Stromal cell of bone marrow (primary cell): ENCODE measurements at places on chromosomes 16 and 17.

DNA sequence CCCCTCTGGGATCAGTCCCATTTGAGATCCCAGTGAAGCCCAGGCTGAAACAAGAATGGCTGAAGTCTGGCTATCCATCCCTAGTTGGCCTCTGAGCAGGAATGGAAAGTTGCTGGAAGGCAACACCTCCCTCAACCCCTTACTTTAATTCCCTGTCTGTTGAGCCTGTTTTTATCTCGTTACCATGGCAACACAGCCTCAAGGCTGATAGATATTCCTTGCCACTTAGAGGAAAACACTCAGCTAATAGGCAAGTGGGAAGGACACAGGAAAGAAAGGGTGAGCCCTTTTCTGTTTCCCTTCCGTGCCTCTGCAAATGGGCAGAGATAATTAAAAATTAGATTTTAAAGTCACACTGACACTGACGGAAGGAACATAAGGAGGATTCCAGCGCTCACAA lies 75.5 kb upstream of the CLEC3A start:
- DNase-seq: no peak

DNA sequence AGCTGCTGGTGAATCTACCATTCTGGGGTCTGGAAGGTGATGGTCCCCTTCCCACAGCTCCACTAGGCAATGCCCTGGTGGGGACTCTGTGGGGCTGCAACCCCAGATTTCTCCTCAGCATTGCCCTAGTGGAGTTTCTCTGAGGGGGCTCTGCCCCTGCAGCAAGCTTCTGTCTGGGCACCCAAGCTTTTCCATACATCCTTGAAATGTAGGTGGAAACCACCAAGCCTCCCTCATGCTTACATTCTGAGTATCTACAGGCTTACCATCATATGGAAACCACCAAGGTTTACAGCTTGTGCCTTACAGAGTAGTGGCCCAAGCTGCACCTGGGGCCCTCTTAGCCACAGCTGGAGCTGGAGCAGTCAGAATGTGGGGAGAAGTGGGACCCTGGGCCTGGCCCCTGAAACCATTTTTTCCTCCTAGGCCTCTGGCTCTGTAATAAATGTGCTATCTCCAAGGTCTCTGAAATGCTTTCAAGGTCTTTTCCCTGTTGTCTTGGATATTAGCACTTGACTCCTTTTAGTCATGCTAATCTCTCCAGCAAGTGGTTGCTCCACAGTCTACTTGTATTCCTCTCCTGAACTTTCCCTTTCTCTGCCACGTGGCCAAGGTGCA lies 19.6 kb upstream of the DLX3 start:
- DNase-seq: no peak

GRCh38 chr17:14299280-14300141 lies 1.4 kb upstream of the HS3ST3B1 start:
- no peak for DNase-seq

DNA sequence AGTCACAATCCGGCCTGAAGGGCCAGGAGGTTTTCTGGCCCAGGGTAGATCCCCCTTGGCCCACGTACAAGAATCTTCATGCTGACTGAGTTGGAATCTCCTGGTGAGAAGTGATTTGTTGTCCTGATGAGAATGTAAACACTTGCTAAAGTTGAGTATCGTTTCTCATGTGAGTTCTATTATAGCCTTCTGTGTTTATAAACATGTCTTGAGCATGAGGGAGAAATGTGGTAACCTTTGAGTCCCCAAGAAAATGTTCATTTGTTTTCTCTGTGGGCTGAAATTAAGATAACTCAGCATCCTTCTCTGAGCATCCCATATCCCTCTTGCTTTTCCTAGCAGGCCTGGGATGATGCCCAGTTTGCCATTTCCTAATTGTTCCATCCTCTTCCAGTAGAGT lies 204.8 kb downstream of the FTO start:
- no peak for DNase-seq

- DNase-seq: no peak
Measured at GRCh38 chr17:65312718-65313377, 175.7 kb downstream of the RGS9 start.

DNA sequence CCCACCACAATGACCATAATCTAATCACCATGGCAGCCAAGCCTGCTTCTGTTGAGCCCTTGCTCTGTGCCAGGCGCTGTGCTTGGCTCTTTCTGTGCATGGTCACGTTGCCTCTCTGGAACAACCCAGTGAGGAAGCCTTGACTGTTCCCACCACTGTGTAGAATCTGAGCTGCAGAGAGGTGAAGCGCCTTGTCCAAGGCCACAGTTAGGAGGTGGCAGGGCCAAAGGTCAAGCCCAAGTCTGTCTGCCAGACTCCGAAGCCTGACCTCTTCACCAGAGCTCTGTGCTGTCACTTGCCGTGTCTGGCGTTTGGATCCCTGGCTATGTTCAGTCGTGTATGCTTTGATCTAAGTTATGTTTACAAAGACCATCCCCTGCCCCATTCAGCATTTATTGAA lies 10.5 kb downstream of the CLEC16A start:
- no peak for DNase-seq

DNA sequence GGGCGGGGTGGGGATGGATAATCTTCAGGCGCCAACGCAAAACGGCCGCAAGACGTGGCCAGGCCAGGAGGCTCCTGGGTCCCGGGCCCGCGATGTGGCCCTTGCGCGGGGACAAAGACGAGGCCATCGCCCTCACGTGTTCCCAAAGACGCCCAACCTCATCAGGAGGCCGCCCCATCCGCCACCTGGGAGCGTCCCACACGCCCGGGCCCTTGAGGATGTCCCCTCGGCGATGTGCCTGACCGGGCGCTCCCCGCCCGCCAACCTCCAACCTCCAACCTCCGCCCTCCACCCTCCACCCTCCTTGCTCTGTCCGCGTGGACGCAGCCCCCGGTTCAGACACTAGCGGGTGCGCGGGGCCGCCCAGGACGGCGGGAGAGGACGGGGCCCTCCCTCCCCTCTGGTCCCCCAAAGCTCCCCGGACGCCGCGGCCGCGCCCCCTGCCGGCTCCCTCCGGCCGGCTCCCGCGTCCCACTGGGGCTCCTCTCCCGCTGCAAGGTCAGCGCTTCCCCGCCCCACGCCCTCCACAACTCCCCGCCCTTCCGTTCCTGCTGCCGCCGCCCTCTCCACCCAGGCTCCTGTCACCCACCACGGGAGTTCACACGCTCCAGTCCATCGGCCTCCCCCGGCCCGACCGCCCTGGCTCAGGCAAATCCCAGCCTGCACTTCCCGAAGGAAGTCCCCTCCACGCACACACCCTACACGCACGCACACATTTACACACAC lies 250.8 kb upstream of the RPL38 start:
- DNase-seq: no peak

DNA sequence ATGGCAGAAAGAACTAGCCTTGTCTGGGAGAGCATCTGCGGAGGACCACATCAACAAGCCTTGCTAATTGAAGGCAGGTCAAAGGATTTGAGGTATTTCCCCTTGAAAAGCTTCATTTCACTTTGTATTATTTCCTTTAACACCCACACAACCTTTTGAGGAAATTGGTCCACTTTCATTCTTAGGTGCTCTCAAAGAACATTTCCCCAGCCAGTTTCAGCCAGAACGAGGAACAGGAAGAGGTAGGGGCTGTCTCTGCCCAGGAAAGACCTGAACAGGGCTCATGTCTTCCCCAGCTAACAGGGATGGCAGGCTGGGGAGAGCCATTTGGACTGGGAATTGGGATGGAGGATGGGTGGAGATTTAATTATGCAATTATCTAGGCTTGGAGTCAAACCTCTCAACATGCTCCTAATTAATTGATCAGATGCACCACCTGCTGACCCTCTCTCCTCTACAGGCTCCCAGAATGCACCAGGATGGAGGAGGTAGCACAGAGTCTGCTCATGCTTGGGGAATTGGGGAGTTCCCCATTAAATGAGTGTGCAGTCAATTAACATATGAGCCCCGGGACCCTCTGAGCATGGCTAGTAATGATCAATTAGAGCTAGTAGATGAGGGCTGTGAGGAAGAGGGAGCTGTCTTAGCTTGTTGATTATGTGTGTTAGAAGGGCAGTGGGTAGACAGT lies 84.6 kb downstream of the GP2 start:
- no peak for DNase-seq

GRCh38 chr17:81735264-81736102 lies 23.4 kb downstream of the SLC25A10 start:
- peak; percentile 59 for DNase-seq

GRCh38 chr17:1197379-1197778 lies 17.6 kb upstream of the ABR start:
- peak; percentile 83 for DNase-seq

DNA sequence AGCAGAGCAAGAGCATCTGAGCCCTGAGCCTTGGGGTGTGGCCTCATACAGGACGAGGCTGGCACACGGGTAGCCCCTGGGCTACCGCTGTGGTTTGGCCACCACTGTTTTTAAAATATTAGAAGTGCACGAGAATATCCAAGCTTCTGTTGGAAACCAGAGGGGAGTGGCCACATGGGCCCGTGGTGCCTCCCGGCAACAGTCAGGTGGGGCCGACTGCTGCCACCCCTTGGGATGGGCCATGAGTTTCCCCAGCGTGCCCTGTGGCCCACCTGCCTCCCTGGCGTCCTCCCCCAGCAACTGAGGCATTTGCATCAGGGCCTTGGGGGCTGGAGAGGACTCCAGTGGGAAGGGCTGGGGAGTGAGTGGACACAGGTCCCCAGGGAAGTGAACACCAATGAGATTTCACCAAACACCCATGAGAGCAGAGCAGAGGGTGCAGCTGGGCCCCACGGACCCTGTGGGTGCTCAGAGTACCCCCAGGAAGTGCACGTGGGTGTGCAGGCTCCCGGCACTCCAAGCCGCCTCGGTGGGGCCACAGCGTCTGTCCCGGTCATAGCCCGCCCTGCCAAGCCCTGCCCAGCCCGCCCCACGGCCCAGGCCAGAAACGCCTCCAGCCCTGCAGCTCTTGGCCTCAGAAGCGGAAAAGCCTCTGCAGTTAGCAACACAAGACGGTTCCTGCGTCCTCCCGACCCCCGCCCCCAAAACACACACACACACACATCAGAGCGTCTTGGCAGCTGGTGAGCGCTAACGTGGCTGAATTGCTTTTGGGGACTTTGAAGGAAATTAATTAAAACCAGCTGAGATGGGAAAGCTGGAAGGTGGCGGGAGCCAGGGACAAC lies 22.7 kb downstream of the ZNF469 start:
- DNase-seq: peak; percentile 25

- no peak for DNase-seq
Measured at GRCh38 chr16:4086153-4086552, 30.1 kb downstream of the ADCY9 start.

- no peak for DNase-seq
Measured at GRCh38 chr17:310111-311010, 42.2 kb downstream of the RPH3AL start.

- no peak for DNase-seq
Measured at GRCh38 chr17:32357615-32358014, 7.7 kb downstream of the ZNF207 start.

DNA sequence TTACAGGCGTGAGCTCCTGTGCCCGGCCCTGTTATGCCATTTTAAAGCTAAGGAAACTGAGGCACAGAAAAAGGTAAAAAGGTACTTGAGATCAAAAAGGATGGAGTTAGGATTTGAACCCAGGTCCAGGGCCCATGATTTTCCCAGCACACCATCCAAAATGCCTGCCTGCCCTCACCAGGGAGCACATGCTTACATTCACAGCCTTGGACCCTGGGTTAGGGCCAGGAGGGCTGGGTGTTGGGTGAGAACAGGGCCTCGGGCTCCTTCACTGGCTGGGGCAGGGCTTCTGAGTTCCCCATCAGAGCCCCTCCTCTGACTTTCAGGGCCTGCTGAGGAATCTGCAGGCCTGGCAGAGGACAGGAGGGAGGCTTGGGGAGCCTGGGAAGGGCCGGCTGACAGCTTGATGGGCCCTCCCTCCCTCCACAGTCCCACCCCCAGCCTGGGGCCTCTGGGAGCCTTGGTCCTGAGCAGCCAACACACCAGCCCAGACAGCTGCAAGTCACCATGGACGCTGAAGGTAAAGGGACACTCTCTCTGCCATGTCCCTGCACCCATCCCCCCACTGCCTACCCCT lies at the start of gene QPRT:
Gene QPRT (plus strand): TSS at position 490 of the 577 bp plus-strand sequence. CDS start 18 bp downstream, at position 508.
- no peak for DNase-seq

DNA sequence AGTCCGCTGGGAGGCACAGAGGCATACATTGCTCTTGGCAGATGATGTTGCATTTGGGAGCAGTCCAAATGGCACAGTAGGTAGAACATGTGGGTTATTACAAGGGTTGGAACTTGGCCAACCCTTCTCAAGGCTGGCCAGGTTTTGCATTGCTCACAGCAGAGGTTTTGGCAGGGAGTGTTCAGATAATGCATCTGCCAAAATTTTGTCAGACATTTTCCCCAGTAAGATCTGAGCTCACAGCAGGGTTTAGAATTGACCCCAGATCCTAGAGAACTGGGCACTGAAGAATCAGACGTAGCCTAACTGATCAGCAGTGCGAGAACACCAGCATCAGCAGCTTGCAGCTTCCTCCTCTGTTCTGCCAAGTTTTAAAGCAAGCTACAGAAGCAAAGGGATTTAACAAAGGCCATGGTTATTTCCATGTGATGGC lies 468.8 kb upstream of the KIF2B start:
- no peak for DNase-seq

DNA sequence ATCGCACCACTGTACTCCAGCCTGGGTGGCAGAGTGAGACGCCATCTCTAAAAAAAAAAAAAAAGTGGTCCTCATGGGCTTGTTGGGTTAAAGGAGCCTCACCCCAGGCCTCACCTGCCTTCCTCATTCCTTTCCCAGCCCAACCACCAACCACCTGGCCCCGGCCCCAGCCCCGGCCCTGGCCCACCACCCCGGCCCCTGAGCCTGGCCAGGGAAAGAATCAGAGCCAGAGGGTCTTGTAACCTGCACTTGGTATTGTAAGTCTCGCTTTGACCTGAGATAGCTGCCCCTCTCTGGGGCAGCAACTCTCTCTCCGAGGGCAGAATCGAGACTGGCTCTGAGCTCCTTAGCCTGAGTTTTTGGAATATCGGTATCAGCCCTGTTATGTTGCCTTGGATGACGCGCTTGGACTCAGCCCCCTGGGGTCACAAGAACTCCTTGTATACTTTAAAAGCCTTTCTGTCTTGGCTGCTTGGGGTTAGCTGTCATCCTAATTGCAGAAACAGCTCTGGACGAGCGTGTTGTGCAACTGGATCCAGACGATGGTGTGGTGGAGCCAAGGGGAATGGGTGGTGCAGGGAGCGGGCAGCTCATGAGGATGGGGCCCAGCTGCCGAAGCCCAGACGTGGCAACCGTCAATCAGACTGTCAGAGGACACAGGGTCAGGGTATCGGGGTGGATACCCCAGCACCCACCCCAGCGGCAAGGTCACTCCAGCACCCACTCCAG lies 14.6 kb downstream of the SMTNL2 start:
- DNase-seq: no peak
